ENCODE measurements at places on chromosomes 5 and 9. TPM values are rescaled to one million over a fixed set of nuclear protein-coding genes. Genes with fewer than 3 reads are reported as not detected.

Gene ZNF883
- not detected for total RNA-seq

Gene OMD
- total RNA-seq = not detected

Gene GALNT10
- total RNA-seq = 81.2 TPM

Gene C9orf50
- not detected for total RNA-seq

Gene UBE2QL1
- total RNA-seq = 0.39 TPM

Gene PAPPA
- not detected for total RNA-seq

Gene FRMPD1
- total RNA-seq = not detected

Gene GAS1
- 0.20 TPM for total RNA-seq

Gene PCDHGA2
- 0.07 TPM for total RNA-seq
